Pulmonary artery endothelial cell (primary cell): ENCODE measurements at places on chromosomes 11 and 22. TPM values are rescaled to one million over a fixed set of nuclear protein-coding genes. Genes with fewer than 3 reads are reported as not detected.

DNA sequence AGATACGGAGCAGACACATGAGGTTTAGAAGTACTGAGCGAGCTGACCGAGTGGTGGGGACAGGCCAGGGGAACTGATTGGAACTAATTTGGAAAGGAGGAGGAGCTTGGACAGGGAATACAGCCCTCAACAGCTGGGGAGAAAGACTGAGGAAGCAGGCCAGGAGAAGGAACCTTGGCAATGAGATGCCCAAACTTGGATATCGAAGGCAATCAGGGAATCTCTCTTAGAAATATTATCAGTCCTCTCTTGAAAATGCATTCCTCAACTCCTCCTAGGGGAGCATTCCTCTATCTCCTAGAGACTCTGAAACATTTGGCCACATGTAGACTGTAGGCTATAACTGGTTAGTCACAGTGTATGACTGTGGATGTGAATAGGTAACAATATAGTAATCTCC lies 284.6 kb downstream of the GUCY1A2 start:
- no peak for DNase-seq

GRCh38 chr22:21690401-21690801 lies 24.6 kb downstream of the PPIL2 start:
- no peak for DNase-seq

RASSF7 gene
- 11.5 and 14.4 TPM in 2 replicates for total RNA-seq

CEP126 gene
- 0.81 and 1.3 TPM in 2 replicates for total RNA-seq

ADSL gene
- total RNA-seq: 172 and 187 TPM in 2 replicates
